ENCODE measurements at places on chromosomes 1 and 21.

- DNase-seq: no peak
These were observed 853 bp upstream of the ATP1A1 start for GRCh38 chr1:116372191-116372590.

GRCh38 chr1:221693087-221693486 is 48.8 kb downstream of the DUSP10 start:
- no peak for DNase-seq

GRCh38 chr1:20610970-20611369 is 22.1 kb downstream of the CDA start:
- no peak for DNase-seq

DNA sequence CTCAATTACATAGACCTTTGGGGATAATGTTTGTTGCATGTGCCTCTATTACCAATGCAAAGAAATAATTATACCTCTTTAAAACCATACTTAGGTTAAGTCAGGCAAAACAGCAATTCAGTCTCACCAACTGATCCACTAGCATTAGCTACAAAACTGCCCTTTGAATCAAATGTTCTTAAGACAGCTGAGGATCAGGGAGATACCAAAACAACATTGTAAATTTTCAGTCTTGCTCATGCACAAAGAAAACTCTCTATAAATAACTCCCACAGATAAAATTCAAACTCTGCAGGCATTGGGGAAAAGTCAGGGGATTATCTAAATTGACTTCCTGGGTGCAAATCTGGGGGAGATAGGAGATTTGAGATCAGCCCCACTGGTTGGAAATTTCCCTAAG is 100.9 kb upstream of the DPT start:
- no peak for DNase-seq

- no peak for DNase-seq
These were observed 61.3 kb downstream of the XKR8 start for GRCh38 chr1:28021064-28021463.

DNA sequence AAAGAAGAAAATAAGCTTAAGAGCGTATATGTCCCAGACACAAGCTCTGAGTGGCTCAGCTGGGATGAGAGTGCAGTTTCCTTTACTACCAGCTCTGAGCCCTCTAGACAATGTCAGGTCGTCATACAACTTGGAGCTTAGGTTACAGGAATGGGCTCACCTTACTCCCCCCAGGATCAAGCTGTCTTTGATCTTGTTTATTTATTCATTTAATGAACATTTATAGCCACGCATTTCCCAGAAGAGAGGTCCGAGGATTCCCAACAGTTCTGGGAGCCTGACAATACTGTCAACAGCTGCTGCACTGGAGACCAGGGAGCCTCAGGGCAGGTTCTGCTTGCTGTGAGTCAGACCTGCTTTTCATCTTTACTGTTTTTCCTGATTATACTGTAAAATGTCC is 378.9 kb downstream of the PLPP3 start:
- DNase-seq: no peak

DNA sequence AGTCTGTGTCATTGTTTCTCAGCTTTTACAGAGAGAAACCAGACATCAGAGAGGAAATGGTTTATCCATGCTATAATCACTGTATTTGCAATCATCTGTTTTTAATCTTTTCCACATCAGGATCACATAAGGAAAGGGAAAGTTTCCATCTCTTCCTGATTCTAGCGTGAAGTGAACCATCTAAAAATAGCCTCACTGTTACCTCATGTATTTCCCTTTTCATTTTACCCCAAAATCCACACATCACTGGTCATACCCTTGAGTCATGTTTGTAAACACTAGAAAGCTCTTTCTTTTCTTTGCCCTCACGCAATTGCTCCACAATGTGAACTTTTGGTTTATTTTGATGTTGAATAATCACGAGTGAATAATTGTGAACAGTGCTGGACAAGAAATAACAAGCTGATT is 146.0 kb downstream of the PLA2G4A start:
- DNase-seq: no peak

- peak; percentile 50 for DNase-seq
These were observed 30.1 kb upstream of the ENO1 start for GRCh38 chr1:8908388-8909151.

- no peak for DNase-seq
These were observed 8.6 kb upstream of the ADGRL2 start for GRCh38 chr1:81792184-81792583.

DNA sequence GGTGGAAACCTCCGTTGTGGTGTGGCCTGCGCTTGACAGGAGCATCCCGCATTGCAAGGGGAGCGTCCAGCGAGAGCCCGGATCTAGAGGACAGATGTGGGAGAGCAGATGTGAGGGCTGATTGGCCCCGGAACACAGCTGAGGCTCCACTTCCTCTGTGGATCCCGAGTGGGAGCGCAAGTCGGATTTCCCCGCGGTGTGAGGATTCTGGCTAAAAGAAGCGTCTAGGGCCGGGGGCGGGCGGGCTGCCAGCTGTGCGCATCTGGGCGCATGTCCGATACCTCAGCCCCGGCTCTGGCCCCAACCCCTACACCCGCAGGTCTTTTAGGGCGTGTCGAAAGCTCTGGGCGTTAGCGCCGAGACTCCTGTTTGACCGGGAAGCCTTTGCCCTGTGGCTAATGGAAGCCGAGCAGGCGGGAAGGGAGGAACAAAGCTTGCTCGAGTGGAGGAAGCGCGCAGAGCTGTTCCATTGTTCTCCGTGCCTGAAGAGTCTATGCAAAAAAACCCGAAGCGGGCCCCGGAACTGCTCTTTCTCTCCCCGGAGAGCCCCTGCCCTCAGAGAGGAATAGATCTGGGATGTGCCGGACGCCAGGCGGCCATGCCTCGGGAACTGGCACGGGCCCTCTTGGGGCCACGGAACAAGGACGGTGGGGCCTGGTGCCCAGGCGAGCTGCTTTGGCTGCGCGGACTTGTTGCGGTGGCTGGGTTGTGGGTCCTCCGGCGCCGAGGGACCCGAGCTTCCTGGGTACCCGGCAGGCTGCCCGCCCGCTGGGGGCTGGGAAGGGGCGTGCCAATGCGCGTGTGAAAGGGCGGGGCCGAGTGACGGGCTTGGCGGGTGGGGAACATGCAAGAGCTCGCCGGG is 111.1 kb downstream of the NAV1 start:
- DNase-seq: no peak

DNA sequence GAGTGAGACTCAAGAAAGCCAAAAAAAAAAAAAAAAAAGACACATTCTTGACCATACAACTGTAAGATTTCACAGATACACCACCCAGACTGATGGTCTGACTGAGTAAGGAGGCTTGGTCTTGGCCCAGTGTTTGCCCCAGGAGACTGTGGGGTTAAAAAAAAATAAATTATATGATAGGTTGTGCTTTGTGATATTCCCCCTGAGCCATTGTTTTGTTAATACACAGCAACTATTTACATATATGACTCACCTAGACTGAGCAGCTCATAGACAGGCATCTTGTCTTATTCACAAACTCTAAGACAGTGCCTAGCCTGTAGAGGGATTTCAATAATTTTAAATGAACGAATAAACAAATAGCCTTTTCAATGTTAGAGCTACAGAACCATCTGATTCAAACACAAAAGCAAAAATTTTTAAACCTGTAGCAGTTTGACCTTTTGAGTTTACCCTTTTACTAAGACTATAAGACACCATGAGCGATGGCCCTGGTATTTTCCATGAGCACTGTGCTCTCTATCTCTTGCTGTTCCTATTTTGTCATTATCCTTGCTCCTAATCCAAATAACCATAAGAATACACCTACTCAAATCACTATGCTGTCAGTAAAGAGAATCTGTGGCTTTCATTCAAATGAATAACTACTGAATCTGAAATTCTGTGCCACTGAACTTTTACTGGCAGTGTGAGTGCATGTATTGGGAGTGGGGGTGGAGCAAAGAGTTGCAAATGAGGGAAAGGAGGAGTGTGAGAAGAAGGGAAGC is 199.4 kb upstream of the PTBP2 start:
- no peak for DNase-seq

Measured in coronary artery (tissue), 2 donors.